ENCODE measurements at places on chromosomes 6 and 20. TPM values are rescaled to one million over a fixed set of nuclear protein-coding genes. Genes with fewer than 3 reads are reported as not detected.

The PRICKLE4 gene
- total RNA-seq, result 7.9 TPM

The EYS gene
- 0.50 TPM for total RNA-seq

The RAET1G gene
- total RNA-seq, result 0.93 TPM

The RUNX2 gene
- total RNA-seq, result 5.9 TPM

The CBLN4 gene
- 0.26 TPM for total RNA-seq

The BPI gene
- 0.35 TPM for total RNA-seq

The PHACTR3 gene
- total RNA-seq, result 4.1 TPM

The TSPO2 gene
- total RNA-seq, result not detected

The ACOT8 gene
- 28.7 TPM for total RNA-seq

The MAFB gene
- total RNA-seq, result 111 TPM

The ENPP1 gene
- total RNA-seq, result 2.0 TPM

The PMEPA1 gene
- total RNA-seq, result 41.0 TPM

The EPHA7 gene
- 0.31 TPM for total RNA-seq

The MUC21 gene
- 9.5 TPM for total RNA-seq

The CTCFL gene
- total RNA-seq, result not detected

The CYP39A1 gene
- 4.5 TPM for total RNA-seq

The SCRT2 gene
- not detected for total RNA-seq

The ID4 gene
- total RNA-seq, result 27.5 TPM

The TMEM14A gene
- total RNA-seq, result 24.1 TPM

The MBOAT1 gene
- total RNA-seq, result 20.7 TPM

The CASS4 gene
- total RNA-seq, result 14.4 TPM

The C6orf141 gene
- total RNA-seq, result 10.0 TPM

The HEY2 gene
- total RNA-seq, result 1.4 TPM

The OLIG3 gene
- total RNA-seq, result not detected

The CASP8AP2 gene
- 15.9 TPM for total RNA-seq

The IL17F gene
- not detected for total RNA-seq

The PDYN gene
- total RNA-seq, result not detected

The PNPLA1 gene
- not detected for total RNA-seq

The WFDC10B gene
- total RNA-seq, result 1.2 TPM

The LST1 gene
- total RNA-seq, result 95.1 TPM
